ENCODE measurements at places on chromosomes 7 and 10.
A peak's percentile ranks its signal among the peaks of the same experiment; 100 is the strongest.

DNA sequence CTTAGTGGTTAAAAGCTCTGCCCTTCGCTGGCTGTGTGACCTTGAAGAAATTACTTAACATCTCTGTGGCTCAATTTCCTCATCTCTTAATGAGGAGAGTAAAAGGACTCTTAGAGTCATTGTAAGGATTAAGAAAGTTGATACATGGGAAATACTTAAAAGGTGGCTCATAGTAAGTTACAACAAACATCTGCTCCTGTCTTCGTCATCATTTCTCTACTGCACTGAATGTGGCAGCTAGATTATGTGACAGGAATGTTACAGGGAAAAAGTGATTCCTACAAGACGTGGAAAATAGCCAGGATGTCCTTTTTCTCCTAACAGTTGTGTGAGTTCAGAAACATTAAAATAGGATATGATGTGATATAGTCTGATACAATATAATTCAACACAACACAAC lies 184.7 kb downstream of the FRMD4A start:
- DNase-seq, result no peak

- DNase-seq, result no peak
Measured at GRCh38 chr7:158498443-158499081, 89.1 kb downstream of the PTPRN2 start.

DNA sequence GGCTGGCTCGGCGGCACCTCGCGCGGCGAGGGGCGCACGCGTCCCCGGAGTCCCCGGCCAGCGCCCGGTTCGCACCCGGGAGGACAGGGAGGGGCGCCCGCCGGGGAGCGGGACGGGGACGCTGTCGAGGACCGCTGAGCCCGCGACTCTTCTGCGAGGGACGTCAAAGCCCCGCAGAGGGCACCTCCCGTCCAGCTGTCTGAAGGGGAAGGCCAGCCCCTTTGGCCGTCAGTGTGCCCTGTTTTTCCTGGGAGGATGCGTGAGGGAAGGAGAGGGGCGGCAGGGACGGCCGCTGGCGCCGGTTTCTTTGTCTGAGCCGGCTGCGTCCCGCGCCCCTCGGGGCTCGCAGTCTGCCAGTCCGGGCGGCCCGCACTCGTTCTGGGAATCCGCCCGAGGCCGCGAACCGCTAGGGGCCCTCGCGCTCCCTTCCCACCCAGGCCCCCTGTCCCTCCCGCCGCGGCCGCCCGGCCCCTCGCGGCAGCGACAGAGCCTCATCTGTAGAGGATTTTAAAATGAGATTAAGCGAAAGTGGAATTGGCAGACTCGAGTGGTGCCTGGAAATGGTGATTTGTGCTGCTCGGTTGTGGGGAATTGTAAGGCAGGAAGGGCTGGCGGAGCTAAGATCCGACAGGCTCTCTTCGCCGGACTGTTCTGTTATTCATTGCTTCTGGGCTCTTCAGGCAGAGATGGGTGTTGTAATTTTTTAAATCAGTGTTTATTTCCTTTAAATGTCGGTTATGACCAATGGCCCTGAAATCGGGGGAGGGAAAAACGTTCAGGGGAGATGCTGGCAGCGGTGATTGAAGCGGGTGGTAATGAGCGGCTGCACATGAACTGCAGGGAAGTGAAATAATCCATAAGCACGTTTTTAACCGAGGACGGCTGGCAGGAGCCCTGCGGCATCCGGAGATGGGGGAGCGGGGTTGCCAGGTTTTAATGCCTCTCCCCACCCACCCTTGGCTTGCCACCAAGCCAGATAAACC lies 618 bp upstream of the RELN start:
- no peak for DNase-seq

- DNase-seq, result peak; percentile 71
Measured at GRCh38 chr10:86960003-86960862, 1.8 kb downstream of the SNCG start.

DNA sequence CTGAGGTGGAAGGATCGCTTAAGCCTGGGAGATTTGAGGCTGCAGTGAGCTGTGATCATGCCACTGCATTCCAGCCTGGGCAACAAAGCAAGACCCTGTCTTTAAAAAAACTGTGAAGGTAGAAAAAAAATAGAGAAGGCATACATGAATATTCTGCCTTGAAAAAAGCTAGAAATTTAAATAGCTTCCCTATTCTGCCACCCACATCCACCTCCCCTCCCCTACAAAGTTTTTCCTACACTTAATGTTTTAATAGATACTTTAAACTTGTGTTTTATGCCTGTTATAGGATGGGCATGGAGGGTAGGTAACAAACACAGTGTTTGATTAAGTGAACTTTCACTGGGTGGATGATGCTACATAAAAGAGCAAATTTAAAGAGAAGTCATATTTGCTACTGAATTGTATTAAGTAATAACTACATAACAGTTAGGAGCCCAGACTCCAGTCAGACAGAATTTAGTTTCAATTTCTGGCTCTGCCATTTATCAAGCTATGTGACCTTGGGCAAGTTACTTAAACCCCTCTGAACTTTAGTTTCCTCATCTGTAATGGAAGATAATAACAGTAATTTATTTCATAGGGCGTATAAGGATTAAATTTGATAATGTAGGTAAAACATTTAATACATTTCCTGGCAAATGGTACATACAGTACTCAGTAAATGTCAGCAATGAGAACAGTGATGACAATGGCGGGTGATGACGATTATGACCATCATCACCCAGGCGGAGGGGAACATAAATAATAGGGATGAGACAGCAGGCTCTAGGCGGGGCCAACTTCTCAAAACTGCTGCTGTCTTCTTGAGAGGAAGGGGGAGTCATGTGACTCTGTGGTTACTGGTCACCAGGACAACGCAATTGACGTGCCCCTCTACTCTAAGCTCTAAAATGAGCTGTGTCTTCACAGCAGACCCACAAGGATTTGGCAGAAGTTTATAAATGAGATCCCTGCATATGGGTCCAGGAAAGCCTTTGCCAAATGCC lies 15.8 kb downstream of the DNMBP start:
- no peak for DNase-seq

DNA sequence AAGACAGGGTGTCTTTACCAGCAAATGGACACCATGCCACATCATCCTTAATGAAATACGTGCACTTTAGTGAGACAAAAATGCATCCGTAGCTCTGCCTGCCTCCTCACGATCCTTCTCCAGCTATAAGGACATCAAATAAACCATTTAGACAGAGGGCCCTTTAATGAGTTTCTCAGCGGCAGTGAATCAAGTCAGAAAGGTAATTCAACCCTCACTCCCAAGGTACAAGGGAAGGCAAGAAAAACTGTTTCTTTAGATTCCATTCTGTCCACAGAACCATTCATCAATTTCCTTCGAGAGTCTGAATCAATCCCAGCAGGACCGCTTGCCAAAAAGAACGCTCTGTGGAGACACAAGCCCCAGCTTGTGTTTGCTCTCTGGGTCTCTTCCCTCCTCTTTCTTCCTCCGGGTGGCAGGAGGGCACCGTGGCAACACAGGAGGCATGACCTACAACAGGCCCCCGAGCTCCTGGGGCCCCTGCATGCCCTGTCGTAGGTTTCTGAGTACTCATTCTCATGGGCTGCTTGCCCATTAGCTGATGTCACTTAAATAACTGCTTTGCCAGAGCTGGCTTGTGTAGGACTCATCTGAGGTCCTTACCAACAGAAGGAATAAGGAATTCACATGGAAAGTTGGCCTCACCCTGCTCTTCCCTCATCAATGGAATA lies 297.8 kb upstream of the PRKCQ start:
- no peak for DNase-seq

DNA sequence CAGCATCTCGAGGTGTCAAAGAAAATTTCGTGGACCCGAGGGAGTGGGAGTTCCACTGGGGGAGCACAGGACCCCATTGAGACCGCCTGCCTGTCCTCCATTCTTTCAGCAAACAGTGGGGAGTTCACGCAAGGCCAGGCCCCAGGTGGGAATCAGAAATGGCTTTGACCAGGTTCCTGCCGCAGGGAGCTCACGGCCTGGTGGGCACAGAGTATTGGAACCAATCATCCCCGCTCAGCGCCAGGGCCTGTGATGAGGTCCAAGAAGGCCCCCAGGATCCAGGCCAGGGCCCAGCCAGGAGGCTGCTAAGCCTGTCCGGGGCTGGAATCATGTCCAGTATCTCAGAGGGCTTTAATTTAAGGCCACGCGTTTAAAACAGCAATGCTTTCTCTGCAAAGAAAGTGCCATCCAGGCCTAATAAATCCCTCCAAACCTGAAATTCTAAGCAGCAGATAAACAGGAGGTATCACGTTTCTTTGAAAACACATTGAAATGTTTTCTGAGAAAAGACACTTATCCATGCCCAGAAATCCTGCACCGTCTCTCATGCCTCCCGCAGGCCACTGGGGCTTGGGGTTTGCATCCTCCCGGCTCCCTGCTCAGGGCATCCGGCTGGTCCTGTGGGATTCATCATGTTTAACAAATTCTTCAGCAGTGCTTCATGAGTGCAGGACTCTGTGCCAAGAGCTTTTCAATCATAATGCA lies 125.7 kb downstream of the OAT start:
- no peak for DNase-seq

All from ecto neural progenitor cell (in vitro differentiated cells).